ENCODE measurements at places on chromosomes 16 and 17.

DNA sequence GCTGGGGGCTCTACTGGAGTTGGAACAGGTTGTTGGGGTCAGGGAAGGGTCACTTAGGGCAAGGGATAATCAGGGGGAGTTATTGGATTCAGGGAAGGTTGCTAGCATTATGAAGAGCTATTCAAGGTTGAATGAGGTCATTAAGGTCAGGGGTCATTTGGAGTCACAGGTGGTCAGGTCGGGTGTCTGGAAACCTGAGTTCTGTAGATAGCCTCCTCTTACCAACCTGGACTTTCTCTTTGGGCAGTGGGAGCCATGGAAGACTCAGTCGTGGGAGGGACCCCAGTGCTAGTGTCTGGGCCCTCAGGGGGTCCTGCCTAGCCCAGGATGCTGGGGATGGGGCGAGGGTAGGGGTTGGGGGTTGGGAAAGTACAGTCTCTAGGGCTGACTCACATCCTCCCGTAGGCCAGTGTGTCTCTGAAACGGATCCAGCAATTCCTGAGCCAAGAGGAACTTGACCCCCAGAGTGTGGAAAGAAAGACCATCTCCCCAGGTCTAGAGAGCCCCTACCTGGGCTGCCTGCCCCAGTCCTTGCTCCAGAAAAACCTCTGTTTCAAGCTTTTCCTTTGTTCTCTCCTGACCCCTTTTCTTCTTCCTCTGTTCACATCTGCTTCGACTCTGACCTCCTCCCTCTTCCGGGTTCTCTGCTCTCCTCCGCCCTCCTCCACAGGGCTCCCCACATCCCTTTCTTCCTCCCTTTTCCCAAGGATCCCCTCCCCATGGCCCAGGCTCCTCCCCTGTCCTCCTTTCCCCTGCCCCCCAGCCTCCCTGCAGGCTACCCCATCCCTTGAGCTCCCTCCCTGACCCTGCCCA lies 33.5 kb downstream of the ABCC3 start:
- no peaks in the 10 kb centered on the region for H3K27me3 ChIP-seq
- no peak overlapping the region for H3K4me3 ChIP-seq
- H3K36me3 ChIP-seq, result no peaks in the 10 kb centered on the region
- peaks cover 23% of the 10 kb centered on the region for H3K4me1 ChIP-seq

GRCh38 chr17:9021992-9022572 lies 772 bp downstream of the NTN1 start:
- peak overlapping the region; percentile 46 for H3K4me3 ChIP-seq
- H3K27ac ChIP-seq, result no peak overlapping the region
- H3K4me1 ChIP-seq, result no peaks in the 10 kb centered on the region
- no peaks in the 10 kb centered on the region for H3K36me3 ChIP-seq
- DNase-seq, result peak; percentile 85

DNA sequence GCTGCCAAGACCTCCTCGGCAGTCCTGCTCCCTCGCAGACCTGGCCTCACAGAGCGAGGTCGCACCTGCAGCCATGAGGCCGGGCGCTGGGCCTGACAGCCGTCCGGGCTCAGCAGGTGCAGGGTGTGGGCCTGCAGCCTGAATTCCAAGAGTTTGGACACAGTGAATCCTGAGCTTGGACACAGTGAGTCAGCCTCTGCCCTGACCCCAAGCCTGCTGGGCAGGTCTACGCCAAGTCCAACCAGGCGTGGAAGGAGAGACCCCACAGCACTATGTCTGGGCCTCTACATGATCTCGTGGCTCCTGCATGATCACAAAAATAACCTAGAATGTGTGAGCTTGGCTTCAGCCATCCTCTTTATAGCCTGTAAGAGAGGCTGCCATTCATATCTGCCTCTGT lies 121.0 kb downstream of the C16orf95 start:
- no peaks in the 10 kb centered on the region for H3K36me3 ChIP-seq
- H3K27ac ChIP-seq, result no peak overlapping the region
- no peaks in the 10 kb centered on the region for H3K27me3 ChIP-seq
- H3K4me3 ChIP-seq, result no peak overlapping the region
- peak; percentile 26 for DNase-seq

DNA sequence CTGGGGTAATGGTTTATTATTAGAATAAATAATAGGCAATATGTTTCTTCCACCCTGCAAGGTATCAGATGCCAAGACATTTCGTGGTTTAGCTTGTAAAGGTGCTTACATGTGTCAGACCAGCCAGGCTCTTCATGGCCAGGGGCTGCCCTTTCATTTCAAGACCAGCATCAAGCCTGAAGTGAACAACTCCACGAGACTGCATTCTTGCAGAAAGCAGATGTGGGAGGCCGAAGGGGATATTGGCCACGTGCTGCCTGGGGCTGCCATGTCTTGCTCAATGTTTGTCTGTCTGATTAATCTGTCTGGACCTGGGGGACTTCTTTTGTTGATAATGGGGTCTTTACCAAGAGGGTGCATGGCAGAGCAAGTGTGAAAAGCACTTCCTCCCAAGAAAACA lies 294.2 kb upstream of the RBFOX1 start:
- no peaks in the 10 kb centered on the region for H3K36me3 ChIP-seq
- no peak overlapping the region for H3K27ac ChIP-seq
- no peaks in the 10 kb centered on the region for H3K4me1 ChIP-seq
- no peaks in the 10 kb centered on the region for H3K27me3 ChIP-seq
- no peak for DNase-seq

GRCh38 chr17:82947051-82947991 lies 107.5 kb upstream of the ZNF750 start:
- no peaks in the 10 kb centered on the region for H3K27me3 ChIP-seq
- H3K4me1 ChIP-seq, result no peaks in the 10 kb centered on the region
- no peak for DNase-seq
- no peak overlapping the region for H3K27ac ChIP-seq
- peaks cover 17% of the 10 kb centered on the region for H3K36me3 ChIP-seq

GRCh38 chr16:84448444-84448843 lies 56.0 kb downstream of the MEAK7 start:
- peaks cover 18% of the 10 kb centered on the region for H3K4me1 ChIP-seq
- no peak overlapping the region for H3K4me3 ChIP-seq
- DNase-seq, result no peak

- DNase-seq, result no peak
- no peaks in the 10 kb centered on the region for H3K27me3 ChIP-seq
- H3K4me1 ChIP-seq, result peaks cover 22% of the 10 kb centered on the region
- H3K4me3 ChIP-seq, result no peak overlapping the region
- H3K27ac ChIP-seq, result no peak overlapping the region
Measured at GRCh38 chr17:83103200-83103942, 24.0 kb downstream of the METRNL start.

- no peaks in the 10 kb centered on the region for H3K27me3 ChIP-seq
- H3K27ac ChIP-seq, result no peak overlapping the region
- H3K4me3 ChIP-seq, result no peak overlapping the region
- peak; percentile 55 for DNase-seq
- H3K36me3 ChIP-seq, result no peaks in the 10 kb centered on the region
- H3K4me1 ChIP-seq, result no peaks in the 10 kb centered on the region
Measured at GRCh38 chr16:82295290-82296201, 125.5 kb upstream of the MPHOSPH6 start.

DNA sequence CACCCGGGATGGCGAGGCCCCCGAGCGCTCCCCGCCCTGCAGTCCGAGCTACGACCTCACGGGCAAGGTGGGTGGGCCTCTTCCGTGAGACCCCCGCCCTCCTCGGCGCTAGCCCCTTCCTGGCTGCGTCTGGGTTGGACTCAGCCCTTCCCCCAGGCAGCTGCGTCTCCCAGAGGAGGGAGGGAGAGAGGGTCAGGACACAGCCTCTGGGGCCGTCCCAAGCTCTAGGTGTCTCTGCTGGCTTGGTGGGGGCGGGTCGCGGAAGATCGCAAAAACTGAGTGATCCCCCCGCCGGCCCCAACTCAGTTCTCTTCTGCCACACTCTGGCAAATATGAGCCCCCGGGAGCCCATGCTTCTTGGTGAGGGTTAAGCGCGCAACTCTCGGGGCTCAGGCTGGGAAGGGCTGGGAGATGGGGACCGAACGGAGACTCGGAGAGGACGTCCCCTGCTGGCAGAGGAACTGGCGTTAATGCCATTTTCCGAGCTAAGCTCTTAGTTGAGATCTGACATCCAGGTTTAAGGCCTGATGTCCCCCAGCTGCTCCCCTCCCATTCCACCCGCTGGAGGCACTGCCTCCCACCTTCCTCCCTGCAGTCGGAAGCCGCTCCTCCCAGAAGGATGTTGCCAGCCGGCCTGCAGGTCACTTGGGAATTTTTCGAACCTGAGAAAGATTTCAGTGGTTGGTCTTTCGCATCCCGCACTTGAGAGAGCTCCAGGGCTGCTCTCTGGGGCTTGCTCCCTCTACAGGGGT lies 419 bp downstream of the RAB37 start:
- H3K4me3 ChIP-seq, result no peak overlapping the region
- no peak overlapping the region for H3K27ac ChIP-seq
- no peaks in the 10 kb centered on the region for H3K4me1 ChIP-seq
- peak; percentile 86 for DNase-seq
- H3K27me3 ChIP-seq, result peaks cover 60% of the 10 kb centered on the region
- no peaks in the 10 kb centered on the region for H3K36me3 ChIP-seq

DNA sequence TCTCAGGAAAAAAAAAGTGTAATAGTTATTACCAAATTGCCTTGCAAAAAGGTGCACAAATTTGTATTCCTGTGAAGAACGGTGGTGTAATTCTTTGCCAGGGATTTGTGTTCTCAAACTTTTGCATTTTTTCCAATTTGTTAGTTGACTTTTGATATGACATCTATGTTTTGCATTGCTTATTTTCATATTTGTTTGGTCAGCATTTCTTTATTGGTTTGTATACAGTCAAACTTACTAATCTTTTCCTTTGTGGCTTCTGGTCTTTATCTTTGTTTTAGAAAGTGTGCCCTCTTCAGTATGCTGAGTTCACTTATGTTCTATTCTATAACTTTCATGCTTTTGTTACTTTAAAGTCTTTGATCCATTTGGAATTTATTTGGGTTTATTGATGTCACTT lies 226.2 kb upstream of the ZFHX3 start:
- no peak overlapping the region for H3K4me3 ChIP-seq
- H3K36me3 ChIP-seq, result no peaks in the 10 kb centered on the region
- H3K27ac ChIP-seq, result no peak overlapping the region
- no peaks in the 10 kb centered on the region for H3K27me3 ChIP-seq
- no peaks in the 10 kb centered on the region for H3K4me1 ChIP-seq

DNA sequence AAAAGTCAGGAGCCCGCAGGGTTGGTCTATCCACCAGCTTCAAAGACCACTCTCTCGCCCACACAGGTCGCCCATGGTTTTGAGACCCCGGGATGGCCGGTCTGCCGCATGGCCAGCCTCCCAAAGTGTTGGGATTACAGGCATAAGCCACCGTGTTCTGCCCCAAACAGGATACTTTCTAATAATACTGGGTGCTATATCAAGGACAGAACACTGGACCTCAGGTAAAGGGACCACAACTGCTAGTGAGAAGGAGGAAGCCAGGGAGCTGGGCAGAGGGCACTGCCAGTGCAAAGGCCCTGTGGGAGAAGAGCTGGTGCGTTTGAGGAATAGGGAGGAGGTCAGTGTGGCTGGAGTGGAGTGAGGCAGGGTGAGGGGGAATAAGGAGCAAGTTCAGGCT lies 34.1 kb downstream of the IL21R start:
- peaks cover 9% of the 10 kb centered on the region for H3K4me1 ChIP-seq
- H3K4me3 ChIP-seq, result no peak overlapping the region
- DNase-seq, result peak; percentile 32
- no peaks in the 10 kb centered on the region for H3K36me3 ChIP-seq

GRCh38 chr17:55421179-55421934 lies at the start of gene MMD:
MMD (minus strand) TSS chr17:55421835; CDS start chr17:55421695, 140 bp downstream.
- peak within 1 kb of the TSS; percentile 43 for H3K27ac ChIP-seq
- peaks cover 22% of the 10 kb centered on the region for H3K27me3 ChIP-seq
- H3K4me3 ChIP-seq, result peak within 1 kb of the TSS; percentile 89
- peaks cover 8% of the 10 kb centered on the region for H3K4me1 ChIP-seq
